Left renal cortex interstitium (tissue), 4 donors: ENCODE measurements at places on chromosomes 3 and 15.

DNA sequence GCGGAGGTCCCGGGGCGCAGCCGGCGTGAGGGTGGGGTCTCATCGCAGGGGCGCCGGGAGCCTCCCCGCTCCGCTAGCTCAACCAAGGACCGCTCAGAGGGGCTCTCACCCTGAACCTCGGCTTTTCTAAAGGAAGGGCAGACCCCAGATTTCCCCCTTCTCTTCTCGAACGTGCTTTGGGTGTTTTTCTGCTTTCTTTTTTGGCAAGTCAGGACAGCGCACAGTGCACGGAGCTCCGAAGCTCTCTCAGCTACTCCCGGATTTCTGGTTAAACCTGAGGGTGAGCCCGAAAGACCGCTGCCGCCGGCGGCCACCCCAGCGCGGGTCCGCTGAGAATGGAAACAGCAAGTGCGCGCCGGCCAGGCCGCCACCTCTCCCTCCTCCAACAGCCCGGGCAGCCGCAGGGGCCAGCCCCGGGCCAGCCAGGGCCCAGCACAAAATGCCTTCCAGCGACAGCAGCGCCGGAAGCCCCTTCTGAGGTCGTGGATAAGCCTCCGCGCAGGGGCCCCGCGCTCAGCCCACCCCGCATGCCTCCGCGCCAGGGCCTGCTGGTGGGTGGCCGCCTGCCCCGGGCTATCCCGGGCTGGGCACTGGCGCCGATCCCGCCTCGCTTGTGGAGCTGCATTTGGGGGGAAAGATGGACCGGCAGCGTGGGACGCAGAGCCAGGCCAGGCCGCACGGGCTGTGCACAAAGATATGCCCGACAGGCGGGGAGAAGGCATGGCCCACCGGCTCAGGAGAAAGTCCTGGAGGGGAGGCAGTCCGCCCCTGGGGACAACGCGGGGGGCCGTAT, 8.2 kb upstream of the OCA2 start:
- DNase-seq = no peak

DNA sequence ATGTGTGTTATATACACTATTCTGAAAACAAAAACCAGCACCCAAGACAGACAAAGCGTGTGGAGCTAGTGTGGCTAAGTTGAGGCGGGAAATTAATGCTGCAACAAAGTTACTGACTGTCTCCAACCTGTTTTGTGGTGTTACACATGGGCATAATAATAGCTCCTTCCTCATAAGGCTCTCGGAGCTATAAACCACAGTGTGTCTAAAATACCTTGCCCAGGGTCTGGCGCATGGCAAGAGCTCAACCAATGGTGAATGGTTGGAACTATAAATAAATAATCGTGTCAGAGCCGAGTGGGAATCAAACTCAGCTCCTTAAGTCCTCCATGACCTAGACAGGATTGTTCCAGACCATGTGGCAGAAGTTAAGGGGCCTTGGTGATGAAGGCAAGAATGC, 35.9 kb upstream of the TFRC start:
- no peak for DNase-seq

- no peak for DNase-seq
These were observed 28.1 kb downstream of the ZXDC start for GRCh38 chr3:126447456-126448106.

DNA sequence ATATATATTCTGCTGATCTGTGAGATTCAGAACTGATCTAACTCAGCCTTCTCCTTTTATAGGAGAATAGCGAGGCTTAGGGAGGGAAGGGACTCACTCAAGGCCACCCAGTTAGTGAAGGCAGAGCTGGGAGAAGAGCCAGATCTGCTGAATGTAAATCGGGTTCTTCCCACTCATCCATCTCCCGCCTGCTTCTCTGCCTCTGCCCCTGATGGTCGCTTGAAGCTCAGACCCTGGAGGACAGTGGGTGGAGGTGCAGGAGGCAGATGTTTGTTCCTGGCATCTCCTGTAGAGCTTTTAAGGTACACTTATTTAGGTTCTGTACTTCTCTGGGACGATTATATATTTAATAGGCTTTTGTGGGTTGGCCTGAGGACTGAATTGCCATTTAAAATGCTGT, 4.3 kb downstream of the PDIA5 start:
- DNase-seq = no peak
